ENCODE measurements at places on chromosomes 13 and 19. TPM values are rescaled to one million over a fixed set of nuclear protein-coding genes. Genes with fewer than 3 reads are reported as not detected.

Gene C19orf85
- not detected for total RNA-seq

DNA sequence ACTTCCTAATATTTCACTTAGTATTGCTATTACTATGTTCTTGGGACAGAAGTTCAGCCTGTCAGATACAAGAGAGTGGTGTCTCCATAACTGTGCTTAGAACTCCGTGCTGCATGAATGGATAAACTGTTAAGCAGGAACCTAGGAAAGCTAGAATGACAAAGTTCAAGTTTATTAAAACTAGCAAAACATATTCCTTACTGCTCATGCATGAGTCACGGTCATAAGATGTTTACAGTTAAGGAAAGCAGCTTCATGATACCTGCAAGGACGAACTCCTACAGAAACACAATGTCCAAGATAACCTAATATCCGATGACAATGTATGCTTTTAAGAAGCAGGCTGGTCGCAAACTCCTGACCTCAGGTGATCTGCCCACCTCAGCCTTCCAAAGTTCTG is 6.0 kb upstream of the ZNF765 start:
- DNase-seq: no peak

GRCh38 chr13:39818953-39819352 is 163.5 kb downstream of the COG6 start:
- no peak for DNase-seq

DNA sequence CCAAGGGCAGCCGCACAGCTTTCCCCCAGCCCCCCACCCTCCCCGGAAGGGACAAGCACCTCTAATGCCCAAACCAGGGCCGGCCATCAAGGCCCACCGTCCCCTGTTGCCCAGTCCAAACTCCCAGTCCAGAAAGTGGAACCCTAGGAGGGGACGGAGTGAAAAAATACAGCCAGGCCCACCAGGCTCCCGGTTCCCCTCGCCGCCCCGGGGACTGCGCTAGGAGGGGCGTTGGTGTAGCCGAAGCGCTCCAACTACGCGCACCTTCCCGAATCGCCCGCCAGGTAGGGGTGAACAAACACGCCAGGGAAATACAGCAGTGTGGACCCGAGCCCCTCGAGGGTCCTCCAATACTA is 1.3 kb downstream of the KLF16 start:
- DNase-seq: no peak

DNA sequence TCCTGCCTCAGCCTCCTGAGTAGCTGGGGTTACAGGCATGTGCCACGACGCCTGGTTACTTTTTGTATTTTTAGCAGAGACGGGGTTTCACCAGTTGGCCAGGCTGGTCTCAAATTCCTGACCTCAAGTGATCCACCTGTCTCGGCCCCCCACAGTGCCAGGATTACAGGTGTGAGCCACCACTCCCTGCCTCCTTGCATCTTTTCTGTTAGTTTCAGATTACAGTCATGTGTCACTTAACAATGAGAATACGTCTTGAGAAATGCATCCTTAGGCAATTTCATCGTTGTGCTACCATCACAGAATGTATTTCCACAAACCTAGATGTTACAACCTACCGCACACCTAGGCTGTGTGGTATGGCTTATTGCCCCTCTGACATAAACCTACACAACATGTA is 180.4 kb downstream of the TM9SF2 start:
- DNase-seq: no peak

DNA sequence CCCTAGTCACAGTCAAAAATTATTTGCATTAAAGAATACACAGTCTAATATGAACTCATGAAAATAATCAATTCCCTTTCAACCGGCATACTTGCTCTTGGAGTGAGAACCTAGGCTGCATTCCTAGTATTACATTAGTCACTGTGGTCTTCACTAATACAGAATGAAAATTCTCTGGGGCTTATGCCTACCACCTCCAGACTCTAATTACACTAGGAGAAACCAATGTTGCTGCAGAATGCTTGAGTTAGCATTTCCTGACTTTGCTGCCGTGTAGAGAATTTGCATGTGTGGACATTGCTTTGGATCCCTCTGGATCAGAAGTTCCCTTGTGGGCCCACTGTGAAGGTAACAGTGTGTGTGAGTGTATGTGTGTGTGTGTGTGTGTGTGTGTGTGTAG is 87.8 kb downstream of the CCNA1 start:
- DNase-seq: no peak

Gene FCHO1
- total RNA-seq: 3.0 TPM

GRCh38 chr13:66341635-66342377 is 888.3 kb downstream of the PCDH9 start:
- DNase-seq: no peak

Gene CDC42EP5
- total RNA-seq: 501 TPM

DNA sequence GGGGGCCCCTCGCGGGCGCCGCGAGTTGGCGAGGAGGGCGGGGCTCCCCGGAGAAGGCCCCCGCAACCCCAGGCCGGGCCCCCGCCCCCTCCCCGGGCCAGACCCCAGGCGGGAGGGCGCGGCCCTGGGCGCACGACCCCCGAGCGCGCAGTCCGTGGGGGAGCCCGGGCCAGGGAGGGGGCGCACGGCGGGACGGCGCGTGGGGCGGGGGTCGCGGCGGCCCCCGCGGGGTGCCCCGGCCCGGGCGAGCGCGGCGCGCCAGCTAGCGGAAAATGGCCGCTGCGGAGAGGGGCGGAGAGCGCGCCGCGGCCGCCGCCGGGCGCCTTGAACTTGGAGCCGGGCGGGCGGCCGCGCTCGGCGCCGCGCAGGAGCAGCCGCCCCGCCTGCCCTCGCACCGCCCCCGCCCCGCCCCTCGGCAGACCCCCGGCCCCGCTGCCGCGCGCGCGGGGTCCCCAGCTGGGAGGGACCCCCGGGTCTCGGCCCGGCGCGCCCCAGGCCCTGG is 6.4 kb upstream of the NFIC start:
- DNase-seq: no peak

Measured in left colon (tissue), 2 donors.